ENCODE measurements at places on chromosomes 4 and X. TPM values are rescaled to one million over a fixed set of nuclear protein-coding genes. Genes with fewer than 3 reads are reported as not detected.

The AFM gene
- not detected for total RNA-seq

The OPRPN gene
- total RNA-seq, result not detected

The RAB41 gene
- total RNA-seq, result not detected

The PAK3 gene
- total RNA-seq, result 0.58 TPM

The IL21 gene
- total RNA-seq, result not detected

The TBX22 gene
- not detected for total RNA-seq

The ATP1B4 gene
- total RNA-seq, result not detected

The LRCH2 gene
- total RNA-seq, result 6.1 TPM

The CYP4V2 gene
- total RNA-seq, result 7.8 TPM

The ADH1A gene
- total RNA-seq, result not detected

The GAGE12F gene
- not detected for total RNA-seq

The F9 gene
- total RNA-seq, result not detected

The C4orf50 gene
- total RNA-seq, result not detected

The MUC7 gene
- not detected for total RNA-seq

The EGFL6 gene
- total RNA-seq, result not detected

The ELF4 gene
- total RNA-seq, result 19.6 TPM

The ANKRD37 gene
- total RNA-seq, result not detected

The ZNF157 gene
- not detected for total RNA-seq

The ALAS2 gene
- total RNA-seq, result not detected

Data from myometrial cell (primary cell).